ENCODE measurements at places on chromosomes 12 and 14.

DNA sequence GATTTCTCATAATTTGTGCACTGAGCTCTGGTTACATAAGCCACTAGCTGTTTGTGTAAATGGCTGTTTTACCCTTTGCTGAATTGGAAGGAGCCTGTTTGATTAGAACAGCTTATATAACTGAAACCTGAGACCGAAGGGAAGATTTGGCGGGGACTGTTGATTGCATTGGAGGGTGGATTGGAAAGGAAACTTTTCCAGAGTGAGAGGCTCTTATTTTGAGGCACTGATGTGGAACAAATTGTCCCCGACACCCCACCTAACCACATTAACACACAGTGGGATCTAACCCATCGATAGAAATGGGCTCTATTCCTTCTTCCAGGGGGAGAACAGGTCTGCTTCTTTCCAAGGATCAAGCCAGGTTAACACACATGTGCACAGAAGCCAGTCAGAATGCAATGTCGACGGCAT is 51.7 kb downstream of the TMEM30B start:
- DNase-seq = no peak

- no peak for DNase-seq
Measured at GRCh38 chr14:73227812-73228781, 9.2 kb upstream of the PAPLN start.

- DNase-seq = no peak
Measured at GRCh38 chr12:44157359-44157758, 321.5 kb downstream of the TMEM117 start.

DNA sequence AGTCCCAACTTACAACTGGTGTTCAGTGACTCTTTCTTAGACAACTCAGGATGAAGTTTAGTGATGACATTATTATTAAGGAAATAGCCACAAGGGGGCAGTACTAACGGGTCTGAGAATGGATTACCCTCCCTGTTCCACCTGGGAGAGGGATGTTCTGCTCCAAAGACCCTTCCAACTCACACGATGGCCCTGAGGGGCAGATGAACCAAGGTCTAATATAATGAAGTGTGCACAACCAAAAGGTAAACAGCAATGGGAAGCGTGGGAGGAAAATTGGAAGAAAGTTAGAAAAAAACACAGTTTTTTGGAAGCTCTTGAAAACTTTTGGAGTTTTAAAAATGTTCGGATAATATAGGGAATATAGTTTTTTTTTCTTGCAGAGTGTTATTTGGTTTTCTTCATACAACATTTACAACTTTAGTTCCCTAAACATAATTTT is 24.0 kb downstream of the FGF6 start:
- peak; percentile 55 for DNase-seq

GRCh38 chr14:104641753-104642539 is 37.4 kb upstream of the TMEM179 start:
- no peak for DNase-seq

- DNase-seq = peak; percentile 79
Measured at GRCh38 chr12:76859611-76860010, 19.2 kb downstream of the CSRP2 start.
